WTC11 (cell line): ENCODE measurements at places on chromosomes 12 and 14.

DNA sequence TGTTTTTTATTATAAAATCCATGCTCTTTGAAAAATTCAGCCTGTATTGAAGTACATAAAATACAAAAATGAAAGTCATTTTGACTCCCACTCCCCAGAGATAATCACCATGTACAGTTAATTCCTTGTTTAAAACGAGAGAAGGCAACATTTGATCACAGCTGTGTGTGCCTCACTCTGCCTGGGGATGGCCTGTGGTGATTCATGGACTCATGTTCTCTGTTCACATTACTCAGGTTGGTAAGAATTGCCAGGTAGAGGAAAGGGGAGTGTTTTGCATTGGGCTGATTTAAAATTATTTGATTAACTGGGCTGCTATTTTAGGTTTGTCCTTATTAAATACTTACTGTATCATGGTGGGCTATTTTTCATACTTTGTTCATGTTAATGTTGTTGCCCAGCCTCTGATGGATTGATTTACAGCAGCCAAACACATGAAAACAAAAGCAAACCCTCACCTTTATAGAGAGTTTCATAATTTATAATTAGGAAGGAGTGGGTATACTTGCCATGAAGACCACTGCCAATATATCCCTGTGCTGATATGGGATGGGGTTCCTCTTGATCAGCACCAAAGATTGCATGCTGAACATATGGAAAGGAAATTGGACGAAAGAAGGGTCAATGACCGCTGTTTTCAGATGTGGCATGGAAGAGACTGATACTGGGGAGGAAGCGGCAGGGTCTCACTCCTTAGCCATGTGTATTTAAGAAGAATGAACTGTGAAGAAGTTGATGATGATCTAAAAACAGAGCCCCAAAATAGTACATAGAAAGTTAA, 3.0 kb downstream of the ZBTB1 start:
- no peak for DNase-seq

DNA sequence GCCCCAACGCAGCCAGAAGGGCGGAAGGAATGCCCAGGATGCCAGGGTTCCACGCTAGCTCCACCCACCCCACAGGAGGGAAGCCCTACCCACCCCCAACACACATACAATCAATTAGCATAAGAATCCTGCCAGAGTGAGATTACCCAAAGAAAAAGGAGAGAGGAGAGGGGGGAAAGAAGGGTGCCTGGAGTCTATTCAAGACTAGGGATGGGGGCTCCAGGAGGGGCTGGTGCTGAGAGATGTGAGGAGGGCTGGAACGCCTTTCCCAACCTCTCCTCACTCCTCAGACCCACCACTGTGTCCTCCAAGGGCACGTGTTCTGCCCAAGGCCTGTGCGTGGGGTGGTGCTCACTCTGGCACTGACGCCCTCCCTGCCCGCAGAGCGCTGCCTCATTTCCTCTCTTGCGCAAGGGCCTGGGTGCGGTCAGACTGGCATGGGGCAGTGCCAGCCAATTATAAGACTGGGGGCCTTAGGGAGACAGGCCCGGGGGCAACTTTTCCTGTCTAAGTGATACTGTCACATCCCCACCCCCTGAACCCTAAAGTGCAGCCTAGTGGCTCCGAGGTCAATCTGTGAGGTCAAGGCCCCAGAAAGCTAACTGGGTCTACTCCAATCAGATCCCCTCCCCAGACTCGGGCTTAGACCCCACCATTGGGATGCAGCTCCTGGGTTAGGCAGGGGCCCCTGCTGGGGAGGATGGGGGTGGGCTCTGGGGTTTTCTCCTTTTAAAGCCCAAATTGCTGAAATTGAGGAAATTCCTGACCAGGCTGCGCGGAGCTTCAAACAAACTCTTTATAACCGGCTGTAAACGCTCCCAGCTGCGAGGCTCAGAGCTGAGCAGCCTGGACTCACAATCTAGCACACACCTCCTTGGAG, 10.2 kb upstream of the ITGB7 start:
- peak; percentile 82 for DNase-seq

DNA sequence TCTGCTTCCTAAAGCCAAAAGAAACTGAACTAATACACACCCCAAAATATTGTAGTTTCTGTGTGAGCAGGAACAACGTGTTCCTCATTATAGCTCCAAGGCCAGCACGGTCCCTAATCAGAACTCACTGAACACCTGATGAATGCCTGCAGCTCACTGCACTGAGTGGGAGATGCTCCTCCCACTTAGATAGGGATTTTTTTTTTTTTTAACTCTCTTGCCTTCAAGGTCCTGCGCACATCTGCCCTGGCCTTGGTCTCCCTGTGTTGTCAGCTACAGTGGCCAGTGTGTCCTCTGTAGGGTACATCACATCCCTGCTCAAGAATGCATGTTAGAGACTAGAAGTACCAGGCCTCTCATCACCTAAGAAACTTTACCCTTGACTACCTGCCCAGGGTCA, 44.3 kb upstream of the TMPO start:
- no peak for DNase-seq

- peak; percentile 31 for DNase-seq
Observed at GRCh38 chr12:132807295-132808092, 21.2 kb downstream of the GOLGA3 start.

DNA sequence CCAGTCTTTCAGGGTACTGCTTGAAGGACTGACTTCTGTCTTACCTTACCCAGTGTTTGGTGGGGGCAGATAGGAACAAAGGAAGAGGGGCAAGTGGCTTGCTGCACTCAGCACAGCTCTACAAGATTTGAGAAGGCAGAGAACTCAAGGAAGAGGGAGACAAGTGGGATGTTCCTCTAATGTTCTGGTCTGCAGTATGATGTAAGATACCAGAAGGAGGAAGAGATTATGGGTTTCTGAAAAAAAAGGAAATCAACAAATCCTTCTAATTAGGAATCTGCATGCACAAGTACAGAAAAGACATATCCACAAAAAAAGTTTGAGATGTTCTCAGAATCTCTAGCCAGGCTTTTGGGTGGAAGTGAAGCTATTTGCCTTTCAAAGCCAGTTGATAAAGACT, 37.1 kb downstream of the USP15 start:
- no peak for DNase-seq

GRCh38 chr12:119341020-119341419, 6.5 kb downstream of the CCDC60 start:
- no peak for DNase-seq

DNA sequence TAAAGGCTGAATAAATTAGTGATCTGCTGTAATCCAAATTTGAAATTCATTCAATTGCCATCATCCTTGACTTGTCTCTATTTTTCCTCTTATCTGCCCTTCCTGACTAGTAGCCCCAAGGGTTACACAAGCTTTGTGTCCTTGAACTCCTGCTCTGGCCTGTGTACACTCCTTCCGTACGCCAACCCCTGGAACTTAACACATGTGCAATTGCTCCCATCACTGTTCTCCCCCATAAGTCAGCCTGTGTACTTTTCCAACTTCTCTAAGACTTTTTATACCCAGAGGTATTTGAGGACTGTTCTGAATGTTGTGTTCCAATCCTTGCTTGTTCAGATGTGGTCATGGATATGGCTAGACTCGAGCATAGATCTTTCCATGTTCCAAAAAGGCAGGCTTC, 171.1 kb upstream of the G2E3 start:
- no peak for DNase-seq

GRCh38 chr12:75717902-75718301, 206.5 kb upstream of the KRR1 start:
- DNase-seq = no peak

DNA sequence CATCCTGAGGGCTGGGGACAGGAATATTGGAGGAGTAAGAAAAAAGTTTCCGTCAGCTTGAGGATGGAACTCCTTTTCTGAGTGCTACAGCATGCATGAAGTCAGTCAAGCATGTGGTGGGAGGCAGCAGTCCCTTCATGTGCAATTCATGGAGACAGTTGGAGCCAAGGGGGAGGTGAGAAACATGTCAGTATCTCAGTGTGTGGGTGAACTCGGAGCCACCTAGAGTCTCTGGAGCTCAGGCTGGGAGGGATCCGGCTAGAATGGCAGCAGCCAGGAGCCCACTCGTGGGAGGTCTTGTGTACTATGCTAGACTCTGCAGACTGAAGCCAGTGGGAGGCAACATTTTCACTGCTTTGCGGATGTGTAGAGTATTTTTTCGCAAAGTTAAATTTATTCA, 60.3 kb downstream of the AVPR1A start:
- no peak for DNase-seq

DNA sequence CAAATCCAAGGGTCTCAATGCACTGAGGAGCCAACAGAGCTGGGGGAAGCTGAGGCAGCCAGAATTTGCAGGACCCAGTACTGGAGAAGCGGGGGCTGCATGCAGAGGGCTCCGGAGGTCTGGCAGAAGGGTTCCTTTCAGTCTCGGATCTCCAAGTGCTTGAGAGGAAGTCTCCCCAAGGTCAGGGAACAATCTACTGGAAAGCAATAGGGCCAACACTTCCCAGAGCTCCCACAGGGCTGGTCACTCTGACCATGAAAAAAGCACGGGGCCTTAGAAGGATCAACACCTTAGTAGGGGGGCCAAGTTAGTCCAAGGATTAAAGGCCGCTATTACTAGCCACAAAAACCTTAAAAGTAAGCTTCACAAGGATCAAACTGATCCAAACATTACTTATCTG, 31.7 kb downstream of the SPPL3 start:
- DNase-seq = no peak

DNA sequence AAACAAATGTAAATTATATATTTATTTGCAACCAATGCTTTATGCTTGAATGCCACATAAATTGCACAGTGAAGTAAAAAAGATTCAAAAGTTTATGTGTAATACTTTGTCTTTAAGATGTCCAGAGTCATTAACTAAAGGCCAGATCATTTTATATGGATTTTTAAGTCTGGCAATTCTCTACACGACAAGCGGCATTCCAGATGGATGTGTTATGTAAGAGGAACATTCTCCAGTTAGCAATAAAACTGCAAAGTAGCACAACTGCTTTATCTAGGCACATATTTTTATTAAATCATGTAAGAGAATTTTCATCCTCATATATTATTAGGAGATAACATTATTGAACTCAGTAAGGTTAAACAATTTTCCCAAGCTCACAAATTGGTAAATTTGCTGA, 1717.7 kb upstream of the SEL1L start:
- no peak for DNase-seq

GRCh38 chr12:80858356-80858755, 79.4 kb downstream of the LIN7A start:
- DNase-seq = no peak

- no peak for DNase-seq
Observed at GRCh38 chr14:99249389-99249788, 22.6 kb downstream of the BCL11B start.
